ENCODE measurements at places on chromosomes 7 and 10.

GRCh38 chr10:123507298-123507697, 158.9 kb upstream of the GPR26 start:
- DNase-seq: no peak

DNA sequence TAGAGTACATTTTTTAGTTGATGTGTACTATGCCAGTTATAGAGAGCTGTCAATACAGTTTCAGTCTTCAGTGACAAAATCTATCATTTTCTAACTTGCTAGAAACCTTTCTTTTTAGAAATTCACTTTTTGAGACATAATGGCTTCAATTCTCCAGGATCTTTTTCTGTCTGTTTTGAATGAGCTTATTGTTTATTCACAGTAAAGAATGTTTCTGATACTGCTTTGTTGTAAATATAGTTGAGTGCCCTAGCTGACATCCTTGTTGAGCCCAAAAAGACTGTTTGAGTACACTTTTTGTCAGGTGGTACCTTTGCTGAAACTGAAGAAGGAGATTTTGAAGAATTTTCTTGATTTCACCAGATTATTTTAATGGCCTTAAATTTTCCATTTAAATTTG, 139.9 kb downstream of the PPP1R9A start:
- no peak for DNase-seq

- DNase-seq: no peak
These were observed 9.6 kb downstream of the EMX2 start for GRCh38 chr10:117552156-117552631.

DNA sequence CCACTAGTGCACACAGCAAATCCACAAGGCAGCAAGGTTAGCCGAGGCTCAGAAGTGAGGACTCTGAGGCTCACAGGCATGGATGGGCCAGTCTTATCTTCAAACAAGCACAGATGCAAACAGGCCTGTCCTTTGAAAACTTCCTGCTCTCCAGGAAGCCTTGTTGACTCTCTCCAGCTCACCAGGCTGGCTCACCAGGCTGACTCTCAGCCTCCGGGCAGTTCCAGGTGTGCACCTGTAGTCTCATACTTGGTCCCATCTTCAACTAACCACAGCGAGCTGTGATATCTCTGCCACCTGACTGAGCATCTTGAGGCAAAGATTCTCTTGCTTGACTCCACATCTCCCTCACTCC, 173.9 kb upstream of the ZMIZ1 start:
- no peak for DNase-seq

DNA sequence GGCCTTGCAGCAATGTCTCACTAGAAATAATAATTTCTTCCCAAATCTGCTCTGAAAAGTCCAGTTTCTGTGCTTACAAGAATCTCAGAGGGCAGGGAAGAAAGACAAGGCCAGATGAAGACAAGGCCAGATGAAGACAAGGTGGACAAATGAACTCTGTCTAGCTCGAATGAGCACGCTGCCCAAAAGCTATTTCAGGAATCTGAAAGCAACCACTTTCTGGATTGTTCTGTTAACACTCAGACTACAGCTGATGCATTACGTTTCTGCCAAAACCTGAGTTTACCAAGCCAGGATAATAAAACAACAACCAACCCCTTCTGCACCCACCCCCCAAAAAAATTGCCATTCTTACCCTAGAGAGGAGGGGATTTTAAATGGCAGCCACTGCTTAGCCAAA, 1073.6 kb downstream of the SORCS3 start:
- no peak for DNase-seq

GRCh38 chr10:77770081-77770867, 132.7 kb upstream of the KCNMA1 start:
- DNase-seq: no peak

DNA sequence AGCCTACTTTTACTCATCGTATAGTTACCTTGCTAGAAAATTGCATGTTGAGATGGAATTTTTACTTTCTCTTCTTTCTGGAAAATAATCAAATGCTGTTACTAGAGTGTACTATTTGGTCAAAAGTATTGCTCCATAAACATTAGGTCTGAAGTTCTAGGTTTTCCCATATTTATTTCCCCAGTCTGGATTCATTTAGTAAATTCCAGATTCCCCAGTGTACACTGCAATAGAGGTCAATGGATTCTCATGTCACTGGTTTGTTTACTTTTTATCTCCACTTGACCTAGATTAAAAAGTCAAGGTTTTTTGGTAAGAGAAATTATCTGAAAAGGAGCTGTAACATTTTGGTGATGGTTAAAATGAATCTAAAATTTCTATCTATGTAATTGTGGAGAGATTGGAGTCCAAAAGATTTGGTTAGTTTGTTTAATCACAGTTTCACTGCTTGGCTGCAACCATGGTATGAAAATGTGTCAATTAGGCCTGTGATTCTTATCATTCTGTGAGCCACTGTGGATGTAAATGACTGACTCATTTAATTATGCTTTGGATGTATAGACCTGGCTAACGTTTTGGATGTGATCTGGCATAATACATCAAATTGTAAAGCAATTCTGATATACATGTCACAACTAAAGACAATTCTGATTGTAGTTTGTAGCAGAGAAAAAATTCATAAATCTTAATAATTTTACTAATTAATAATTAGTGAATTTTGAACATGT, 32.7 kb upstream of the STEAP4 start:
- DNase-seq: no peak

DNA sequence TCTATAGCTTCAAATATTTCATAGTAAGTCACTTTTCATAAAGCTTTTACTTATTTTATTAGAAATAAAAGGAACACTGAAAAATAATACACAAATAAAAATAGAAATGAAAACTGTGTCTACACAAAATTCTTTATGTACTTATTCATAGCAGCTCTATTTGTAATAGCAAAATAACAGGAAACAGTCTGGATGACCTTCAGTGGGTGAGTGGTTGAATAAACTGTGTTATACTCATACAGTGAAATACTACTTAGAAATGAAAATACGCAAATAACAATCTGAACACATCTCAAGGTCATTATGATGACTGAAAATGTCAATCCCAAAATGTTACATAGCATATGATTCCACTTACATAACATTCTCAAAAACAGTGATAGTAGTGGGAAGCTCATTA, 138.7 kb upstream of the PCLO start:
- DNase-seq: no peak

DNA sequence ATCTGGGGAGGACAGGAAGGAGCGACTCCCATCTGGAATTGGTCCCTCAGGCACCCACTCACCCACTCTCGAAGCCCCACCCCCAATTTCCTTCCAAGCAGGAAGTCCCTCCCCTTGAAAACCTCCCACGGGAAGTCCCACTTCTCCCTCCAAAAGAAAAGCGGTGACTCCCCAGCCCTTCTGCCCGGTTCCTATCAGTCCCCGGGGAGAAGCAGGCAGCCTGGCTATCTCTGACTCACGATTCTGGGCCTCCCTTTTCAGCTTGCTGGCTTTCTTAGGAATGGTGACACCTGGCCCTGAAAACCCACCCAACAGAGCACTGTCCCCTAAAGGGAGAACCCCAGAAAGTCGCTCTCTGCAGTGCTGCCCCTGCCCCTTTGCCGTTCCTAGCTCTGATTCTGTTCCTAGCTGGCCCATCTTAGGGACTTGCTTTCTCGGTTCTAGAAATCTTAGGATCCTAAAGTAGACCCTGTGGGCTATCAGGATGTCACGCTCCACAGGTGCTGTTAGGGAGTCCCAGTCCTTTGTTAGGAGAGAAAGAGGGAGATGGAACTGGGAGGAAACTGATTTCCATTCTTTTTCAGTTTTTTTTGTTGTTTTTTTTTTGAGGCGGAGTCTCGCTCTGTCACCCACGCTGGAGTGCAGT, 6.0 kb downstream of the TSC22D4 start:
- DNase-seq: no peak

DNA sequence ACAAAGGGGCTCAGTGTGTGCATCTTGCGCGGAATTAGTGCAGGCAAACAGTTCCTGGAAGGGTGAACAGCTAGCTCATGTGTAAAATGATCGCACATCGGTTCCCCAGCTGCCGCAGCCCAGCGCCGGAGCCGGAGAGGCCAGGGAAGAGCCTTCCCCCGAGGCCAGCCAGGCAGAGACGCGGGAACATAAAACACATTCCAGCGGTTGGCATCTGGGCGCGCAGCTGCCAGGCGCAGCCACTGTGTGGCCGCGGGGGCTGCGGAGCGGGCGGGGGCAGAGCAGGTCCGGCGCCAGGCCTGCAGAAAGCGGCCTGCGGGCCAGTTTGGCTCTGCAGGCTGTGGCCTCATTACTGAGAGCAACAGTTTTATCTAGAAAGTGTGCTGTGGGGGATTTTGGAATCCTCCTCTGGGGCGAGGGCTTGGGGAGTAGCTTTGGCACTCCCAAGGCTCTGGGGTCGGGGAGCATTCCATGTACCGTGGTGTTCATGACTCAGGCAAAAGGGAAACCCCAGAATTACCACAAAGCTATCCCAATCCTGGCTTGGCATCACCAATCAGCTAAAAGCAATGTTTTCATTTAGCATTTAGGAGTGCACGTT, 74.3 kb downstream of the SAMD9 start:
- DNase-seq: no peak

GRCh38 chr7:133904776-133905175, 222.4 kb upstream of the LRGUK start:
- no peak for DNase-seq

GRCh38 chr10:14665865-14666857, 108.5 kb downstream of the FAM107B start:
- DNase-seq: no peak

DNA sequence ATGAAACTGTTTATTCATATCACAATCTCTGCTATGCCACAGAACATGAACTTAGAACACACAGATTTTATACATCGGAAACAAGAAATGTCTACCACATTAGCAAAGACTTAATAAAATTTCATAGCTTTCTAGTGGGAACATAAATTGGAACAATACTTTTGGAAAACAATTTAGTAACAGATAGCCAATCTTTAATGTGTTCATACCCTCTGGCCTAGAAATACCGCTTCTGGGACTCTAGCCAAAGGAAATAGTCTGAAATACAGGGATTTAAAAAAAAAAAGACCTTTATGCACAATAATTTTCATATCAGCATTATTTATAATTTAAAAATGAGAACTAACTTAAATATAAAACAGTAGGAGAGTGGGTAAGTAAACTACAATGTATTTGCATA, 168.5 kb downstream of the PLXNA4 start:
- DNase-seq: no peak

- no peak for DNase-seq
These were observed 58.4 kb downstream of the ADCYAP1R1 start for GRCh38 chr7:31110331-31111108.

GRCh38 chr10:17427201-17427600, 27.2 kb downstream of the ST8SIA6 start:
- no peak for DNase-seq

GRCh38 chr7:46126675-46127300, 205.7 kb upstream of the IGFBP3 start:
- no peak for DNase-seq

DNA sequence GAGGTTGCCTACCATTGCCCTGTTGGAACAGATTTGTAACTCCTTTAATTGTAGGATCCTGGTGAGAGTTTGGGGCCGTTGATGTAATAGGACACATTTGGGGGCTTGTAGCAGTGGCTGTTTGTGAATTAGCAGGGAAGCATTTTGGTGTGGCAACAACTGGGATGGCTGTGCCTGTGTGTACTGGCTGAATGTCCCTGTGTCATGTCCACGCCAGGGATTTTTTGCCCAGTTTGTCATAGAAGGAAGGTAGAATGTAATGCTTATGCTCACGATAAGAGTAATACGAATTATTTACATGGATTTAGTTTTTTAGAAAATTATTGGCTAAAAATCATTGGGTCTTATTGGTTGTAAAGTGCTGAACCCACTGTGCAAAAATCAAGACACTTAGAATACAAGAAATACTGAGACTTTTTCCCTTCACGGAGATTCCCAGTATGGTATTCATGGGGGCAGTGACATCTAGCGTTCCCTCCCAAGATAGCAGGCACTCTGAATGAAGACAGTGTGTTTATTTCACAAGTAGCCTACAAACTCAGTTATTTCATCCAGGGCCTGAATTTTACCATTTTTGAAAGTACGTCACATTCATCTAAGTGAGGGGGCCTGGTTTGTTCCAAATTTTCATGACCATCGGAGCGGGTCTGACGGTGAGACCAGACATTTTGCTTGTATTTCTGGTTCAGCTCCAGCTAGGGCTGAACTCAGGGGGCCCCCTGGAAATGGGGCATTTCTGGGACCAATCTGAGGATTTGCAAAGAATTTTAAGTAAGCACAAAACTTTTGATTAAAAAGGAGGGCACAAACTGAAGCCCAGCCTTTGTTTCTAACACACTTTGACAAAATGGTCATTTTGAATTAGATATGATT, 74.7 kb downstream of the CACNB2 start:
- no peak for DNase-seq

DNA sequence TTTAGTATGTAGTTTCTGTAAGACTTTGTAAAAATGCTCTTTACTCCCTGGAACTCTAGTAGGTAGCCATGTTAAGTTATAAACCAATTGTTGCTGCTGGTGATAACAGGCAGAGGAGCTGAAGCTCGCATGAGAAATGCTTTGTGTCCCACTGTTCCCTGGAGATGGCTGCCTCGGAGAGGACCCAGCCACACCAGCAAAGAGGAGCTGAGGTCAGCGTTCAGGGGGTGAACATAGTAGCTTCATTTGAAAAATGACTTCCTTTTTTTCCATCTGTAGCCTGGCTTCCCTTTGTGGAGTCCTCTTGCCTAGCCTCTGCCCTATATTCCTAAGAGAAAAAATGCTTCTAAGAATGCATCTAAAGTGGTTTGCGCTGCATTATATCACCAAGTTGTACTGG, 20.3 kb downstream of the CELF2 start:
- no peak for DNase-seq

DNA sequence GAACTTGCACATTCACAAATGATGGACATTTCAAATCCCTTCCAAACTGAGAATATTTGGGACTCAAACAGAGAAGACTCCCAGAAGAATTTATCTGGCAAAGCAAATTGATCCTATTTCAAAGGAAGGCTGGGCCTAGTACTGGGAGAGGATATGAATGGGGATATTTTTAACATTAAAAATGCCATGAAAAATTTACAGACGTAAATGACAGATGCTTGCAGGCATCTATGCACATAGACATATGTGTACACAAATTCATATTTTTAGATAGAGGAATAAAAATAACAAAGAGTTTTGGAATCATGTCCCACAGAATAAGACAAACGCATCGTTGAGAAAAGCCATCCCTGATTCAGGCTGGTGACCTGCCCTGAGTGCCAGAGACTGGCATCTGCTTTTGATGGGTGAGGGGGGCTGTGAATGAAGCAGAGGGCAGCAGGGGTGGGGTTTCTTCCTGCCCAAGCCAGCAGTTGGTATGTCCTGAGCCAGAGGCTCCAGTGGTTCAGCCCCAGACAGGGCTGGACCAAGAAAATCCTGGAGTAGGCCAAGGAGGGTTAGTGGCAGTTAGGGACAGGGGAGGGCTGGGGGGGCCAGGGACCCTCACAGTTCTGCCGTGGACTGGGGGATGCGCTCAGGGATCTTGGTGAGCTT, 138.5 kb downstream of the SLIT1 start:
- no peak for DNase-seq

- DNase-seq: no peak
These were observed 50.0 kb downstream of the FIGNL1 start for GRCh38 chr7:50400114-50400513.

GRCh38 chr7:106372126-106372525, 87.3 kb upstream of the NAMPT start:
- no peak for DNase-seq

- DNase-seq: no peak
These were observed 43.7 kb downstream of the PPP1R3C start for GRCh38 chr10:91589015-91589657.

GRCh38 chr10:33524966-33525365, 190.5 kb upstream of the NRP1 start:
- DNase-seq: no peak

GRCh38 chr7:70580161-70580560, 551.8 kb upstream of the GALNT17 start:
- no peak for DNase-seq
